ENCODE measurements at places on chromosomes 12 and 14. TPM values are rescaled to one million over a fixed set of nuclear protein-coding genes. Genes with fewer than 3 reads are reported as not detected.
A peak's percentile ranks its signal among the peaks of the same experiment; 100 is the strongest.

Gene TESPA1
- total RNA-seq, result not detected

Gene RTN1
- total RNA-seq, result 10.6 TPM

Gene AMDHD1
- not detected for total RNA-seq

- no peaks in the 10 kb centered on the region for H3K27me3 ChIP-seq
- no peak overlapping the region for H3K27ac ChIP-seq
- no peak overlapping the region for H3K4me3 ChIP-seq
Measured at GRCh38 chr12:117101953-117102799, 3.0 kb upstream of the TESC start.

GRCh38 chr14:90630171-90630806 lies 185.9 kb downstream of the TTC7B start:
- H3K4me1 ChIP-seq, result peaks cover 40% of the 10 kb centered on the region
- H3K27me3 ChIP-seq, result no peaks in the 10 kb centered on the region
- H3K36me3 ChIP-seq, result no peaks in the 10 kb centered on the region
- H3K4me3 ChIP-seq, result no peak overlapping the region
- DNase-seq, result no peak
- peak overlapping the region; percentile 32 for H3K27ac ChIP-seq

- H3K27me3 ChIP-seq, result no peaks in the 10 kb centered on the region
- no peaks in the 10 kb centered on the region for H3K36me3 ChIP-seq
- peaks cover 32% of the 10 kb centered on the region for H3K4me1 ChIP-seq
- H3K4me3 ChIP-seq, result no peak overlapping the region
Measured at GRCh38 chr12:54162741-54163140, 26.0 kb downstream of the SMUG1 start.

- H3K4me3 ChIP-seq, result no peak overlapping the region
- H3K4me1 ChIP-seq, result no peaks in the 10 kb centered on the region
- peaks cover 2% of the 10 kb centered on the region for H3K36me3 ChIP-seq
- no peaks in the 10 kb centered on the region for H3K27me3 ChIP-seq
- H3K27ac ChIP-seq, result no peak overlapping the region
Measured at GRCh38 chr14:89978656-89979055, 22.9 kb downstream of the TDP1 start.

DNA sequence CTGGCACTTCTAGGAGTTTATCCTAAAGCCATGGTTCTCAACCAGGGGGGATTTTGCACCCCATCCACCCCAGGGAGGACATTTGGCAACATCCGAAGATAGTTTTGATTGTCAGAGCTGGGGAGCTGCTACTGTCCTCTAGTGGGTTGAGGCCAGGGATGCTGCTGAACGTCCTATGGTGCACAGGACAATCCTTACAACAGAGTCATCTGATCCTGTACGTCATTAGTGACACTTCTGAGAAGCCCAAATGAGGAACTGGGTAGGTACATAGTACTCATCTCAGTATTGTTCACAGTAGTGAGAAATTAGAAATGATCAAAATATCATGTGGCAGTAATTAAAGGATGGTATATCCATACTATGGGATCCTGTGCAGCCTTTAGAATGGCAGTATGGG lies 185.1 kb downstream of the CHST11 start:
- peaks cover 50% of the 10 kb centered on the region for H3K4me1 ChIP-seq
- DNase-seq, result peak; percentile 22
- no peaks in the 10 kb centered on the region for H3K36me3 ChIP-seq
- H3K27ac ChIP-seq, result no peak overlapping the region
- no peak overlapping the region for H3K4me3 ChIP-seq
- no peaks in the 10 kb centered on the region for H3K27me3 ChIP-seq

DNA sequence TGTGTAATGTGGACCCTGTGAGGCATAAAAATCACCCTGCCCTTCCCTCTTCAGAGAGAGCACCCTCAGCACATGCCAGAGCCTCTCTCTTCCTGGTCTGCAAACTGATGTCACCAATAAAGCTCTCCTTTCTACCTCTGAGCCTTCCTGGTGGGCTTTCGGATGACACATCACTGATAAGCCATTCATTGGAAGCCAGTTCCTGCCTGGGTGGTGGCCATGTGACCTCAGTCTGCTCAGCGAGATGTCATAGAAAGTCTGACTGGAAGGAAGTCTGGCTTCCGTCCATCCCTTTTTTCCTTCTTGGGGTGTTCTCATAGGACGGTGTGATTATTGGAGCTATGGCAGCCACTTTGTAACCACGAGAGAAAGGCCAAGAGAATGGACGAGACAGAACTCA lies 95.7 kb downstream of the PIWIL1 start:
- no peak for DNase-seq
- no peaks in the 10 kb centered on the region for H3K27me3 ChIP-seq
- no peaks in the 10 kb centered on the region for H3K4me1 ChIP-seq
- no peak overlapping the region for H3K4me3 ChIP-seq

GRCh38 chr12:4960030-4960429 lies 50.3 kb downstream of the KCNA1 start:
- H3K27me3 ChIP-seq, result no peaks in the 10 kb centered on the region
- no peak overlapping the region for H3K4me3 ChIP-seq
- no peak overlapping the region for H3K27ac ChIP-seq
- no peaks in the 10 kb centered on the region for H3K36me3 ChIP-seq

- H3K4me3 ChIP-seq, result no peak overlapping the region
- no peak for DNase-seq
- no peak overlapping the region for H3K27ac ChIP-seq
- H3K27me3 ChIP-seq, result no peaks in the 10 kb centered on the region
- peaks cover 81% of the 10 kb centered on the region for H3K36me3 ChIP-seq
Measured at GRCh38 chr14:35758523-35759129, 50.5 kb downstream of the RALGAPA1 start.

- no peaks in the 10 kb centered on the region for H3K27me3 ChIP-seq
- no peak for DNase-seq
- H3K27ac ChIP-seq, result no peak overlapping the region
Measured at GRCh38 chr12:23630524-23630923, 318.9 kb downstream of the SOX5 start.

GRCh38 chr14:66530526-66530925 lies 22.6 kb downstream of the GPHN start:
- no peaks in the 10 kb centered on the region for H3K27me3 ChIP-seq
- no peak overlapping the region for H3K4me3 ChIP-seq

All from stomach (tissue), 19 donors.